Kasumi-1 (cell line): ENCODE measurements at places on chromosomes 3 and 15.

DNA sequence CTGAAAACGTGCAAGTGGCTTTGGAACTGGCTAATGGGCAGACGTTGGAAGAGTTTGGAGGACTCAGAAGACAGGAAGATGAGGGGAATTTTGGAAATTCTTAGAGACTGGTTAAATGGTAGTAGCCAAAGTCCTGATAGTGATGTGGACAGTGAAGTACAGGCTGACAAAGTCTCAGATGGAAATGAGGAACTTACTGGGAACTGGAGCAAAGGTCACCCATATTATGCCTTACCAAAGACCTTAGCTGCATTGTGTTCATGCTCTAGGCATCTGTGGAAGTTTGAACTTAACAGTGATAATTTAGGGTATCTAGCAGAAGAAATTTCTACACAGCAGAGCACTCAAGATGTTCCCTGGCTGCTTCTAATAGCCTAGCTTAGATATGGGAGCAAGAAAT lies 28.6 kb upstream of the SERPINI2 start:
- peak; percentile 21 for DNase-seq

GRCh38 chr15:39426552-39427532 lies 154.0 kb upstream of the THBS1 start:
- peak; percentile 78 for DNase-seq

- no peak for DNase-seq
Measured at GRCh38 chr3:89332386-89332785, 225.0 kb downstream of the EPHA3 start.

GRCh38 chr3:100553618-100554372 lies 55.6 kb upstream of the ADGRG7 start:
- DNase-seq: no peak
